ENCODE measurements at places on chromosomes 16 and 17. TPM values are rescaled to one million over a fixed set of nuclear protein-coding genes. Genes with fewer than 3 reads are reported as not detected.

DNA sequence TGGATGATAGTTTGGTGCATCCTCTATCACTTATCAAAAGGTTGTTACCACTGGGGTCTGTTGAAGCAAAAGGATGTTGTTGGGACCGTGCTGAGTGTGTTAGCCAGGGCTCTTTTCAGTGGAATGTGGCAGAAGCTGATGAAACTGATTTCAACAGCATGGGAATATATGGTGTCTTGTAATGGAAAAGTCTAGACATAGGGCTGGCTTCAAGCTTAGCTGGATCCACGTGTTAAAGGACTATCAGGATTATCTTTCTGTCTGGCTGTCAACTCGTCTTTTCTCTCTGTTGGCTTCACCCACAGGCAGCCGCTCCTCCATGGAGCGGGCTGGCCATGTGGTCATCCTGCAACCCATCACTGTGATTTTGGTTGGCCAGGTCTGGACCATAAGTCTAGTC is 8.7 kb downstream of the SNX29 start:
- no peak for DNase-seq
- no peak overlapping the region for H3K27ac ChIP-seq
- H3K36me3 ChIP-seq = no peaks in the 10 kb centered on the region
- H3K27me3 ChIP-seq = no peaks in the 10 kb centered on the region
- no peak overlapping the region for H3K4me3 ChIP-seq

DNA sequence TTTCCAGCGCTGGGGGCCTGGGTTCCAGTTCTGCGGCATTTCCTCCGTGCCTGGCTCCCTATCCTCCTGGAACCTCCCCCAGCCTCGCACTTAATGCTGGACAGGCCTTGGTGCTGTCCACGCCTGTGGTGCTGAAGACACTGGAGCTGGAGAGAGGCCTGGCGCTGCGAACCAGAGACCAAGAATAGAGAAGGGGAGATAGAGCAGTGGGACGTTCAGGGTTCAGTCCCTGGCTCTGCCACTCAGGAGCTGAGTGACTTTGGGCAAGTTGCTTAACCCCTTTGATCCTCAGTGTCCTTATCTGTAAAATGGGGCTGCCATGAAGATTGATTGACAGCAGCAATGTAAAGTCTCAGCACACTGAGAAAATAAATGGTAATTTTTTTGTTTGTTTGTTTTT is 11.9 kb downstream of the SBK1 start:
- peak; percentile 76 for DNase-seq
- H3K27ac ChIP-seq = no peak overlapping the region
- H3K27me3 ChIP-seq = peaks cover 2% of the 10 kb centered on the region

GRCh38 chr17:18946536-18946935 is 5.4 kb upstream of the SLC5A10 start:
- no peaks in the 10 kb centered on the region for H3K36me3 ChIP-seq
- H3K4me3 ChIP-seq = no peak overlapping the region
- DNase-seq = no peak
- no peak overlapping the region for H3K27ac ChIP-seq
- peaks cover 29% of the 10 kb centered on the region for H3K27me3 ChIP-seq

- H3K27ac ChIP-seq = no peak overlapping the region
- no peaks in the 10 kb centered on the region for H3K36me3 ChIP-seq
- DNase-seq = peak; percentile 78
- H3K4me3 ChIP-seq = peak overlapping the region; percentile 67
- peaks cover 52% of the 10 kb centered on the region for H3K27me3 ChIP-seq
- H3K4me1 ChIP-seq = peaks cover 21% of the 10 kb centered on the region
Observed at GRCh38 chr17:68197091-68197996, 50.5 kb upstream of the AMZ2 start.

DNA sequence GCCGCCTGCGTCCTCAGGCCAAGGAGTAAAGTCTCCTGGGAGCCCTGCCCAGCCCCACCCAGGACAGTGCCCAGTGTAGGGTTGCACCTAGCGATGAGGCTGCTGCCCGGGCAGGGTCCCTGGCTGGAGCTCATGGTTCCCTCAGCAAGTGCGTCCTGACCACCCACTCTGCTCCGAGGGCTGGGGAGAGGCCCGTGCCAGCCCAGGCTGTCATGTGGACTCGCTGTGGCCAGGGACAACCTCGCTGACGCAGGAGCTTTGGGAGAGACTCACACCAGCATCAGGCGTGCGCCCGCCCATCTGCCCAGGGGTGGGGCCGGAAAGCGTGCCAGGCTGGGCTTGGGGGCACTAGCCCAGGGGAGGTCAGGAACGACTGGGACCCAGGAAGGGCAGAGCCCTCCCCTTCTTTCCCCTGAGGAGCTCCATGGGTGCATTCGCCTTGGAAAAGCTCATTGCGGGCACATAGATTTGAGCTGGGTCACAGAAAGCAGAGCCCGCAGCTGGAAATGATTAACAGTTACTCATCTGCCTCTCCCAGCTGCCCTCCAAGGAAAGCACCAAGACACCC is 19.7 kb downstream of the DPEP1 start:
- no peak overlapping the region for H3K4me3 ChIP-seq
- H3K4me1 ChIP-seq = no peaks in the 10 kb centered on the region
- H3K27me3 ChIP-seq = no peaks in the 10 kb centered on the region
- no peak for DNase-seq
- H3K36me3 ChIP-seq = no peaks in the 10 kb centered on the region

- H3K4me1 ChIP-seq = no peaks in the 10 kb centered on the region
- no peak overlapping the region for H3K4me3 ChIP-seq
- DNase-seq = no peak
- peaks cover 3% of the 10 kb centered on the region for H3K27me3 ChIP-seq
- no peak overlapping the region for H3K27ac ChIP-seq
- no peaks in the 10 kb centered on the region for H3K36me3 ChIP-seq
Observed at GRCh38 chr16:56286809-56287208, 95.5 kb downstream of the GNAO1 start.

GRCh38 chr17:43534909-43535308 is 11.2 kb downstream of the ETV4 start:
- peaks cover 6% of the 10 kb centered on the region for H3K4me1 ChIP-seq
- H3K27ac ChIP-seq = no peak overlapping the region
- no peaks in the 10 kb centered on the region for H3K27me3 ChIP-seq
- no peaks in the 10 kb centered on the region for H3K36me3 ChIP-seq
- DNase-seq = no peak

DNA sequence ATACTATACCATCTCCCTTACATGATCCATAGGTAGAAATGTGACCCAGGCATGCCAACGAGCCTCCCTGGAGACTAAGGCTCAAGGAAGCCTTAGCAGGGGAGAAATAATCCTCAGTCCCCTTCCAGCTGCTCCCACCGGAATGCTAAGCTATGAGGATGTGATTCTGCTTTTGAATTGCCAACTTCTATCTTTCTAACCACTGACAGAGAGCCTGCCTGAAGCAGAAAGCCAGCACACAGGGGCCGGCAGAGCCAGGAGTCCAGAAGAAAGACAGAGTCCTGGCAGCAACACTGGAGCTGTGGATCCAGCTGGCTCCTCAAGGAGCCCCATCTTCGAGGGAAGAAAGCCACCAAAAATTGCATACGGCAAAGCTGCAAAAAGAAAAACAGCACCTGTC is 579.6 kb upstream of the CDH5 start:
- no peak overlapping the region for H3K27ac ChIP-seq
- no peaks in the 10 kb centered on the region for H3K4me1 ChIP-seq
- H3K27me3 ChIP-seq = no peaks in the 10 kb centered on the region
- H3K4me3 ChIP-seq = no peak overlapping the region

- peaks cover 5% of the 10 kb centered on the region for H3K27me3 ChIP-seq
- no peak overlapping the region for H3K27ac ChIP-seq
- H3K4me1 ChIP-seq = no peaks in the 10 kb centered on the region
- no peak for DNase-seq
- no peaks in the 10 kb centered on the region for H3K36me3 ChIP-seq
Observed at GRCh38 chr17:80045703-80046102, 9.3 kb downstream of the CCDC40 start.

DNA sequence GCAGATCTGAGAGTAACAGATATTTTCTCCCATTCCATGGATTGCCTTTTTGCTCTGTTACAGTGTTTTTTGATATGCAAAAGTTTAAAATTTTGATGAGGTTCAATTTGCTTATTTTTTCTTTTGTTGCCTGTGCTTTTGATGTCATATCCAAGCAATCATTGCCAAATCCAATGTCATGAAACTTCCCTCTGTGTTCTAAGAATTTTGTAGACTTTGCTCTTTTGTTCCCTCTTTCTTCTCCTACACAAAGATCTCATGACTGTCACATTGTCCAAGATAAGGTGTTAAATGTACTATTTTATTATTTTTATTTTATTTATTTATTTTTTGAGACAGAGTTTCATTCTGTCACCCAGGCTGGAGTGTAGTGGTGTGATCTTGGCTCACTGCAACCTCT is 18.9 kb upstream of the KCNH6 start:
- H3K27ac ChIP-seq = no peak overlapping the region
- DNase-seq = no peak
- H3K36me3 ChIP-seq = no peaks in the 10 kb centered on the region
- H3K4me1 ChIP-seq = peaks cover 4% of the 10 kb centered on the region
- no peak overlapping the region for H3K4me3 ChIP-seq

GRCh38 chr16:9556949-9557665 is 465.7 kb downstream of the HAPSTR1 start:
- H3K4me1 ChIP-seq = no peaks in the 10 kb centered on the region
- H3K4me3 ChIP-seq = no peak overlapping the region
- H3K27me3 ChIP-seq = no peaks in the 10 kb centered on the region
- no peak overlapping the region for H3K27ac ChIP-seq

- no peak overlapping the region for H3K27ac ChIP-seq
- H3K27me3 ChIP-seq = peaks cover 15% of the 10 kb centered on the region
- no peaks in the 10 kb centered on the region for H3K4me1 ChIP-seq
- H3K36me3 ChIP-seq = no peaks in the 10 kb centered on the region
- DNase-seq = no peak
Observed at GRCh38 chr17:73657473-73658116, 13.3 kb upstream of the SDK2 start.

GRCh38 chr17:18041776-18042175 is 2.6 kb downstream of the GID4 start:
- DNase-seq = no peak
- H3K4me1 ChIP-seq = peaks cover 37% of the 10 kb centered on the region
- no peaks in the 10 kb centered on the region for H3K27me3 ChIP-seq
- H3K36me3 ChIP-seq = peaks cover 18% of the 10 kb centered on the region
- no peak overlapping the region for H3K27ac ChIP-seq

DNA sequence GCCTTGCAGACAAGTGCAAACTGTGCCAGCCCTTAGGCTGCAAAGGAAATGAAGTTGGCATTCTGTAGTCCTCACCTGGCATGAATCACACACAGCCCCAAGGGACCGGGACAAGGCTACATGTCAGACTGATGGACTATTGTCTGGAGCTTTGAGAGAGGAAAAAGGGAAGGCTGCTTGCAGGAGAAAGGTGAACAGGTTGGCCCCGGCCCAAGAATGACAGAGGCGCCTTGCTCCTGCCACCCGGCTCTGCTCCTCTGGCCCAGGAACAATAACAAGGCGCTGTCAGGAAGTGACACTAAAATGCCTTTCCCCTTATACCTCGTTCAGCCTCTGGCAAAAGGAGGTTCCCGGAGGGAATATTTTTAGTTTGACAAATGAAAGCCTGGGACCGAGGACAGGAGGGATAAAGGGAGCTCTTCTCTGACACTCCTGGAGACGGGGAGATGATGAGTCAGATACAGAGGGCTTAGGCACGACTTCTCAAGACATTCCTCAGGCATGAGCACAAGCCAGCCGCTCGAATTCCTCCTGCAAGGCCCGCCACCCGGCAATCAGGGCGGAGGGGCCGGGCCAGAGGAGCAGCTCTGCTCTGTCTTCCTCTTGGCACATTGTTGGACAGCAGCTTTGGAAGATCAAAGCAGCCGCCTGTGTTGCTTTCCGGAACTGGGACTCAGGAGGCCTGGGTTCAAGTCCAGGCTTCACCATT is 105.8 kb downstream of the NOG start:
- peaks cover 25% of the 10 kb centered on the region for H3K27me3 ChIP-seq
- no peak for DNase-seq
- no peaks in the 10 kb centered on the region for H3K4me1 ChIP-seq

GRCh38 chr16:28011971-28012445 is 51.5 kb downstream of the GSG1L start:
- no peak overlapping the region for H3K27ac ChIP-seq
- no peaks in the 10 kb centered on the region for H3K36me3 ChIP-seq
- H3K4me3 ChIP-seq = no peak overlapping the region

Gene MYH13
- not detected for total RNA-seq

Gene TMIGD1
- total RNA-seq = not detected

Gene SNAI3
- 3.3 TPM for total RNA-seq

Gene CCL8
- total RNA-seq = not detected

Gene ARHGDIG
- not detected for total RNA-seq

Gene PRR11
- 29.7 TPM for total RNA-seq

Gene TBC1D3K
- not detected for total RNA-seq

Gene CACNA1G
- total RNA-seq = 0.07 TPM

All from activated CD4-positive, alpha-beta T cell treated with anti-CD3 and anti-CD28 coated beads, Interleukin-2, amount 10 ng/mL, durations not matched to agents 24 days and 14 days (primary cell).